LNCaP clone FGC (cell line): ENCODE measurements at places on chromosomes 2 and 18.

- peak; percentile 40 for DNase-seq
Observed at GRCh38 chr2:66494708-66495107, 59.8 kb downstream of the MEIS1 start.

GRCh38 chr2:212005085-212005671, 533.4 kb downstream of the ERBB4 start:
- DNase-seq = no peak

- no peak for DNase-seq
Observed at GRCh38 chr18:44781886-44782285, 101.2 kb downstream of the SETBP1 start.

DNA sequence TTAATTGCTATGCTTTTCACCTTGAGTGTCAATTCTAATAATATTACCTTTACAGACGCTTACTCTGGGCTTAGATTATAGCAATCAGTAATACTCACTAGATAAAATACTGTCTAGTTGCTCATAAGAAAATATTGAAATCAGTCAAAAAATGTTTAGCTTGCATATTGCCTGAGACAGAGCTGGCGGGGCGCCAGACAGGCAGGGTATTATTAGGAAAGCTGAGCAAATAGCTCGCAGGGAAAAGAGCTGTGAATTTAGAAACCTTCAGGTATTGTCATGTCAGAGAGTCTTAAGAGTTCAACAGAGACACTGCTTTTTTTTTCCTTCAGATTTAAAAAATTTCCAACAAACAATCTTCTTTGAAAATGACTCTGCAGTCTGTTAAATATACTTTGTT, 118.4 kb downstream of the MEIS1 start:
- DNase-seq = no peak

- DNase-seq = no peak
Observed at GRCh38 chr2:51969347-51969746, 937.4 kb upstream of the NRXN1 start.

- DNase-seq = no peak
Observed at GRCh38 chr18:55447672-55448018, 140.3 kb downstream of the TCF4 start.

DNA sequence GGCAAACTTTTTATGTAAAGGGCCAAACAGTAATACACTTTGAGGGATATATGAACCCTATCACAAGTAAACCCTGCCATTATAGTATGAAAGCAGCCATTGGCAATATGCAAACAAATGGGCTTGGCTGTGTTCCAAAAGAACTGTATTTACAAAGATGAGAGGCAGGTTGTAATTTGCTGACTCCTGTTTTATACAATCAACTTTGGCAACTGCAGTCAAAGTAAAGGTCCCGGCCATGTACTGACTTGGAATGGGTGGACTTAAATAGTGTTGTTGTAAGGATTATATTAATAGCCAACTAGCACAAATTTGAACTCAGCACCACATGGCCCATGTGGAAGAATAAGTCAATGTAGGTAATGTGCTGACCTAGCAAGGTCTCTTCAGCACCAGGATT, 223.4 kb downstream of the WDPCP start:
- DNase-seq = peak; percentile 39

GRCh38 chr18:21853016-21853415, 112.4 kb downstream of the MIB1 start:
- no peak for DNase-seq

DNA sequence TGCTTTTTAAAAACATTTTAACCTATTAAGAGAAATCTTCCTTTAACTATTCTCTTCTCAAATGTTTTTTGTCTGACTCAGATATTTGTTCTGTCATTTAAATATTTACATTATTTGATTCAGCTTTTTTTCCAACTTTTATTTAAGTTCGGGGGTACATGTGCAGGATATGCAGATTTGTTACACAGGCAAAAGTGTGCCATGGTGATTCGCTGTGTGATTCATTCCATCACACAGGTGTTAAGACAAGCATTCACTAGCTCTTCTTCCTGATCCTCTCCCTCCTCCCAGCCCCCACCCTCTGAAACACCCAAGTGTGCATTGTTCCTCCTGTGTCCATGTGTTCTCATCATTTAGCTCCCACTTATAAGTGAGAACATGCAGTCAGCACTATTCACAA, 19.4 kb downstream of the SP100 start:
- no peak for DNase-seq

DNA sequence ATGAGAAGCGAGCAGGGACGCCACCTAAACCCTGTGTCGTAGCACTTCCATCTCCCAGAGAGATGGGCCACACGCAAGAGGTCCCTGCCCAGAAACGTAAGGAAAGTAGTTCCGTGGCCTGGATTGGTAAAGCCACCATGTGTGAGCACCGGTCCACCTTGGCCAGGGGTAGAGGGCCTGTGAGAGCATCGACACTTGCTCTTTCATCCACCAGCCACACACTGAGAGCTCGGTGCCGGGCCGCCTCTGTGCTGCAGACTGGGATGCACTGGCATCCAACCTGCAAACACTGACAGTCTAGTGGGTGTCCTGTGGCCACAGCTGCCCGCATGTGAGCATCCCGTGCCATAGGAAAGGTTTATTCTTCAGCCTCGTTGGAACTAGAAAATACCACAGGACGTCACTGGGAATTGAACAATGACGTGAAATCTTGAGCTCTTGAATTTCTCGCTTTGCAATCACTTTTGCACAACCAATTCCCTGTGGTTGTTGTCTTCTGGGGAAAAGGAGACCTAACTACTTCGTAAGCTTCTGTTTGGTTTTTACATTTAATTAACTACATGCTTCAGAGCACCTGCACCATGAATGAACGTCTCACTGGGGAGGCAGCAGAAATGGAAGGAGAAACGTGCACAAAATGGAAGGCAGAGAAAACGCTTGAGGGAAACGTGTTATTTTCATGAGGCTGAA, 212.0 kb upstream of the RAB6C start:
- DNase-seq = no peak

DNA sequence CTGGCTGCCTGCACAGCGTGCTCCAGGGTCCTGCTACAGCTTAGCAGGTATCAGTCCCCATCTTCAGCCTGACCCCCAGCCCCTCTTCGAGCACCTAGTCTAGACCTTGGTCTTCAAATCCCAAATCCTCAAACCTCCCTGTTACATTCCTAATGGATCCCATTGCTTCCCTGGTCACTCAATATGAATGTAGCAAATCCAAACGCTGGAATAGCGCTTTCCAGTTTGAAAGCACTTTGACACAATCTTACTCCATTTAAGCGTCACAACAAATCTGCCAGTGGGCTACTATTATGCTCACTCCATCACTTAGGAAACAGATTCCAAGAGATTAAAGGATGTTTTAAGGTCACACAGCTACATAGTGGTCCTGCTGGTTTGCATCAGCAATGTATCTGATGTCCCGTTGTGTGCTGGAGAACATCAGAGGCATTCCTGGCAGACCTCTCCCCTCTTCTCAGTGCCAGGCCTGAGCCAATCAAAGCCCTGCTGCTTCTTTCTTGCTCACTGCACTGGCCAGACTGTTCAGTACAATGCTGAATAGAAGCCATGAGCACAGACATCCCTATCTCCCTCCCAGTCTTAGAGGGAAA, 11.1 kb upstream of the INO80C start:
- DNase-seq = no peak

DNA sequence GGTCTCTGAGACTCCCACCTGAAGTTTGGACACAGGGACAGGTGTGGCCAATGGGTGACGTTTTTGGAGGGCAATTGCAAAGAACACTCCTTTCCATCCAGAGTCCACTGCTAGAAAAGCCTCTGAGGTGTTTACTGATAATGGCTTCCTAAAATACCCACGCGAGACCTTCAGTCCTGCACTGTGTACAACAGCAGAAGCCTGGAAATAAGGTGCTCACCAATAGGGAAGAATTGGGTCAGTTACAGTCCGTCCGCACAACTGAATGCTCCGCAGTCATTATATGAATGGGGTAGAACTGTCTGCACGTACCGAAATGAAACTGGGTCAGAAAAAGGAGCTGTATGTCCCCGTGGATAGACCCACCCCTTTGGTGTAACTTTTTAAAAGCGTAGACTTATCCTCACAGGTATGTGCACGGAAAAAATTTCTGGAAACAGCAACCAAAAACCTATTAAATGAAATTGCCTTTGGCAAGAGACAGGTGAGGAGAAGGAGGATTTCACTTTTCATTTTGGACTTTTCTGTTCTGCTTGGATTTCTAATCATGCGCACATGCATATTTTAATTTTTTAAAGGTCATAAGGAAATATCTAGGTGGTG, 29.4 kb downstream of the SDC1 start:
- no peak for DNase-seq

GRCh38 chr2:232839411-232840079, 30.5 kb upstream of the SNORC start:
- DNase-seq = peak; percentile 48

DNA sequence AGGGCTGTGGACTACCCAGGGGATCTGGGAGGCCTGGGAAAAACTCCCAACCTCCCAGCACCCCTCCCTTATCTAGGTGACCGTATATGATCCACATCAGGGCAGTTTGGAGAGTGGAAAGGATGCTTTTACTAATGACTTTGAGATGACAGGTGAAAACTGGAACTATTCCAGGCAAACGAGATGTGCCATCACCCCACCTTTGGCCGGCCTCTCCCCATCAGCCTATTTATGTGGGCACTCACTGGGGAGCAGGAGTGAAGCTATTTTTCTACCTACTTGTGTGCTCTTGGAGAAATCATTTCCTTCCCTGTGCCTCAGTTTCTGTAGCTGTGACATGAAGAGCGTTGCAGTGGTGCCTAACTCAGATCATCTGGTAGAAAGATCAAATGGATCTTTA, 107.2 kb downstream of the SMAD7 start:
- DNase-seq = no peak

GRCh38 chr2:17637131-17637906, 96.8 kb downstream of the VSNL1 start:
- no peak for DNase-seq

GRCh38 chr2:65382323-65382722, 50.1 kb downstream of the SPRED2 start:
- no peak for DNase-seq

DNA sequence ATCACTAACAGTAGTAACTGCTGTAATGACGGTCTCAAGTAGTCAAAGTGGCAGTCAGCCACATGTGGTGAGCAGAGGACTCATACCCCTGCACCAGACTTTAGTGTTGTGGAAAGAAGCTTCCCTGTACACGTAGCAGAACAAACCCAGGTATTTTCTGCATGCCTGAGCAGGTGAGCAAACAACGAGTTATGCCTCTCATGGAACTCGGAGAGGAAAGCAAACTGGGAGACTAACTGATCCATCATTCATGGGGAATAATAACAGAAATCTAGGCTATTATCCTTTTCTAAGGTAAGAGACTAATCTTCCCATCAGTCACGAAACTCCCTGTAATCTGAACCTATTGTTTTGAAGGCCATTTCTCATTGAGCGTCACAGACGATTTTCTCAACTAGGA, 1495.2 kb upstream of the NXPH2 start:
- no peak for DNase-seq

DNA sequence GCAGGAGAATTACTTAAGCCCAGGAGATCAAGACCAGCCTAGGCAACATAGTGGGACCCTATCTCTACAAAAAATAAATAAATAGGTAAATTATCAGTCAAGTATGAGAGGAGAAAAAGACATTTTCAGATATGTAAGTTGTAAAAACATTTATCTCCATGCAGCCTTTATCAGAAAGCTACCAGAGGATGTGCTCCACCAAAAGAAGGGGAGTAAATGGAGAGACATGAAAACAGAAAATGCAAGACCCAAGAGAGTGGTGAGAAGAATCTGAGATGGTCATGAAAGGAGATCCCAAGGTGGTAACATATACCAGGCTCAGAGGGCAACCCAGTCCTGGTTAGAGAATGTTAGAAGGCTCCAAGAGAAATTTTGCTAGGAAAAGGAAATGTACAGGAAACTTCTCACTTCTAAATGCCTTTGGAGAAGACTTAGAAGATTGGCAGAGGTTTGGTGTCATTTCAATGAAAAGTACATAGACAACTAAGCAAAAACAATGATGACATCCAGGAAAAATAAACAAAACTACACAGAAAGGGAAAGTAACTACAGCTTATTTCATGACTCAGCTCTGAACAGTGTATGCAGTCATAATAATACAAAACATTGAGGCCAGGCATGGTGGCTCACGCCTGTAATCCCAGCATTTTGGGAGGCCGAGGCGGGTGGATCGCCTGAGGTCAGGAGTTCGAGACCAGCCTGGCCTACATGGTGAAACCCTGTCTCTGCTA, 19.5 kb downstream of the CIB4 start:
- no peak for DNase-seq

- no peak for DNase-seq
Observed at GRCh38 chr2:221426929-221427328, 145.2 kb downstream of the EPHA4 start.

GRCh38 chr2:212730994-212731393, 192.4 kb upstream of the ERBB4 start:
- DNase-seq = no peak

- no peak for DNase-seq
Observed at GRCh38 chr2:112829961-112830681, 6.5 kb downstream of the IL1B start.

GRCh38 chr2:33392366-33392765, 84.1 kb upstream of the RASGRP3 start:
- no peak for DNase-seq

DNA sequence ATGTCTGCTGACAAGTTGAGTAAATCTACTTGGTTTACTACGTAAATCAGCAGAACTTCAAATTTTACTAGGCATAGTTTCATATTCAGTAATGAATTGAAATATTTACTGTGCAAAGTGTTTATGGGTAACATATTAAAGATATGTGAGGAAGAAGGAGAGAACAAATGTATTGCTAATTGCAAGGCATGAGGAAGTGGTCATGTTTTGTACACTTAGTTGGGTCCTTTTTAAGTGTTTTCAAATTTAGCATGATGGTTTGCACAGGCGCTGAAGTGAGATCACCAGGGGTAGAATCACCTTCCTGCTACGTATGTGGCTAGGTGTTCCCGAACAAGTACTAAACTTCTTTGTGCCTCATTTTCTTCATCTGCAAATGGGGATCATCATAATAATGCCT, 1534.4 kb downstream of the LRP1B start:
- no peak for DNase-seq

DNA sequence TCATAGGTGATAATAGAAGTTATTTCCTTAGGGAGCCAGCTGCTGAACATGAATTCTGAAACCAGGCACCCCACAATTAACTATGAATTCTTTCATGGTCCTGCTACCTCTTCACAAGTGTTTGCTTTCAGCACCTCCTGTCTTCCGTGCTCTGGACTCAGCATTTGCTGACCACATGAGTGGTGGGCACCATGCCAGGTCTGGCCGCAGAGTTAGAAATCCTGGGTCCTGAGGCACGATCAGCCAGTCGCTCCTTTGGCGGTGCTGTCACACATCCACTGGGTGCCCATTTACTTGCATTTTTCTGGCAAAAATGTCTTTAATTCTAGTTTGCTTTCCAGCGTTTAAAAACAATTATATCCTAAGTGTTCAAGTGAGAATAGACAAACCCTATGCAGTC, 196.4 kb upstream of the PXDN start:
- DNase-seq = no peak

GRCh38 chr2:68031542-68032160, 31.2 kb downstream of the C1D start:
- DNase-seq = peak; percentile 17

- no peak for DNase-seq
Observed at GRCh38 chr2:218383892-218384519, 1.9 kb downstream of the SLC11A1 start.
